ENCODE measurements at places on chromosomes 4 and X. TPM values are rescaled to one million over a fixed set of nuclear protein-coding genes. Genes with fewer than 3 reads are reported as not detected.

Gene SULT1E1
- total RNA-seq, result not detected

Gene ARHGEF38
- not detected for total RNA-seq

DNA sequence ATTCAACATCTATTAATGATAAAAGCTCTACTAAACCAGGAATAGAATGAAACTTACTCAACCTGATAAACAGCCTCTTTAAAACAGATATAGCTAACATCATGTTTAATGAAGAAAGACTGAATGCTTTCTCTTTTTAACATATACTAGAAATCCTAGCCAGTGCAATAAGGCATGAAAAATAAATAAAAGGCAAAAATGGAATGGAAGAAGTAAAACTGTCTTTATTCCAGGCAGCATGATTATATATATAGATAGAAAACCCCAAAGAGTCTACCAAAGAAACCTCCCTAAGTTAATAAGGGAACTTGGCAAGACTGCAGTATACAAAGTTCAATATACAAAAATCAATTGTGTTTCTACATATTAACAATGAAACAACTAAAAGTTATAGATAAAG is 25.5 kb downstream of the WDFY3 start:
- no peak for DNase-seq

Gene RAB33A
- total RNA-seq, result 0.24 TPM

GRCh38 chr4:27233531-27233930 is 372.9 kb downstream of the STIM2 start:
- no peak for DNase-seq

DNA sequence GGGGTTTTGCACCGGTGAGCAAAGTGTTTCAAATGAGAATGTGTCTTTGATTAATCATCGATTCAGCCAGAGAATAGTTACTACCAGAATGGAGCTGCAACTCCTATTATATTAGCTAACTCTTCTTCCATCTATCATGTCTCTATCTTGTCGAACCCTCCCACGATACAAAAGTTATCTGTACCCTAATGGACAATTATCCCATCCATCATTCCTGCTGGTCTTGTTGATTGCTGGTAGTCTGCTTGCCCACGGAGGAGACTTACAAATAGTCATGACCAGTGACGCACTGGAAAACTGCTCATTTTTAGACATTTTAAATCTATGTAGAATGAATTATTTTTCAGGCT is 67.5 kb downstream of the RTL9 start:
- DNase-seq, result no peak

DNA sequence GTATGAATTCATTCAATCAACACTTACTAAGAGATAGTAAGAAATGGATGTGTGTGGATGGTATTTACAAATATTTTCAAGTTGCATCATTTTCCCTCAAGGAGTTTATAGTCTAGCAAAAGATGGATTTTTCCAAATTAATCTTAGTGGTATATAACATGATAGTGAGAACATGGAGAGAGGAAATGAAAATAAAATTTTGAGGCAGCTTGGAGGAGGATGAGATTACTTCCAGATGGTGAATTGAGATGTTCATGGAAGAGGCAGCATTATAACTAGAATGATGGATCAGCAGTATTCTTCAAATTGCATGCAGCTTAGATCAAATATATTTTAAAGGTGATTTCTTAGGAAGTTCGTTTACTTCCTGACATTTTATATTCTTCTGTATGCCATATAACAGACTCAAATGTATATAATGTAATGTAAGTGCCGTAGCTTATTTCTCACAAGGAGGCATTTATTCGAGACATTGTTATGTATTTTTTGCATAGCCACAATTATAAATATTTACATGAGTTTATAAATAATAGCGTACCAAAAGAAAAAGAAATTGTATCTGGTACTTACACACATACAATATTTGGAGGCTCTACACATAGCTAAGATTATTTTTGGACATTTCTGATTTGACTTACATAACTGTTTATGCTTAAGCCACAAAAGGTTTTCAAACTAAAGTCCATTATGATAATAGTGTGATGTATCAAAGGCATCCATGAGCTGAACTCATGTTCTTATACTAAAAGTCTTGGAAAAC is 439.4 kb downstream of the SPRY1 start:
- no peak for DNase-seq

Gene SPOCK3
- total RNA-seq, result not detected

GRCh38 chrX:29652484-29652883 is 562.9 kb upstream of the MAGEB2 start:
- no peak for DNase-seq

Gene INTS6L
- total RNA-seq, result 2.4 TPM

GRCh38 chrX:78687586-78687985 is 28.5 kb upstream of the RTL3 start:
- no peak for DNase-seq

DNA sequence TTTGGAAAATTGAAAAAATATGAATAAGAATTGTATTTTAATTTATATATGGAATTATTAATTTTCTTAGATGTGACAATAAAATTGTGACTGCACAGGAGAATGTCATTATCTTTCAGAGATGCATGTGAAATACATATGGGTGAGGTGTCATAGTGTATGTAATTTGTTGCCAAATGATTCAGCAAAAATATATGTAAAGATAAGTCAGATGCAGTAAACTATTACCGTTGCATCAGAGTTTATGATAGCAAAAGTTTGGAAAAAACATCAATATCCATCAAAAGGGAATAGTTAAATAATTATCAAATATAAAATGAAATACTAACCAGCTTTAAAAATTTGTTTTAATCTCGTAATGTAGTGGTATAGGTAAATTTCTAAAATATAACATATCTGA is 10.4 kb upstream of the SLC7A11 start:
- DNase-seq, result no peak

Gene TMEM154
- 1.9 TPM for total RNA-seq

- DNase-seq, result no peak
Observed at GRCh38 chrX:31070057-31070468, 1.8 kb downstream of the FTHL17 start.

DNA sequence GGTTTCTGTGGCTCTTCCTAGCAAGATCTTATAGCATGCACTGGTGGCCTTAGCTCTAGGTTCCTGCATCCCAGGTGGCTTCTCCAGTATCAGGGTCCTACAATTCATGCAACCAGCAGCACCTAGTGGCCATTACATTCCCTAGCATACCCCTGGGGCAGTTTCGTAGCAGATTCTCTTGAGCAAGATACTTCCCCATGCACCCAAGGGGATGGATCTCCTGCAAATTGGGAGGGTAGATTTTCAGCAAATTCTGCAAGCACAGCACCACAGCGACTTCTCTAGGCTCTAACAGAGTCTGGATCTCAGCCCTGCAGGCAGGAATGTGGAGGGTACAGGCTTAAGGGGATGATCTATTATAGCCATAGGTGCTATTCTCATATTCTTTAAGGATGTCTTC is 13.1 kb upstream of the SLC9B1 start:
- no peak for DNase-seq

DNA sequence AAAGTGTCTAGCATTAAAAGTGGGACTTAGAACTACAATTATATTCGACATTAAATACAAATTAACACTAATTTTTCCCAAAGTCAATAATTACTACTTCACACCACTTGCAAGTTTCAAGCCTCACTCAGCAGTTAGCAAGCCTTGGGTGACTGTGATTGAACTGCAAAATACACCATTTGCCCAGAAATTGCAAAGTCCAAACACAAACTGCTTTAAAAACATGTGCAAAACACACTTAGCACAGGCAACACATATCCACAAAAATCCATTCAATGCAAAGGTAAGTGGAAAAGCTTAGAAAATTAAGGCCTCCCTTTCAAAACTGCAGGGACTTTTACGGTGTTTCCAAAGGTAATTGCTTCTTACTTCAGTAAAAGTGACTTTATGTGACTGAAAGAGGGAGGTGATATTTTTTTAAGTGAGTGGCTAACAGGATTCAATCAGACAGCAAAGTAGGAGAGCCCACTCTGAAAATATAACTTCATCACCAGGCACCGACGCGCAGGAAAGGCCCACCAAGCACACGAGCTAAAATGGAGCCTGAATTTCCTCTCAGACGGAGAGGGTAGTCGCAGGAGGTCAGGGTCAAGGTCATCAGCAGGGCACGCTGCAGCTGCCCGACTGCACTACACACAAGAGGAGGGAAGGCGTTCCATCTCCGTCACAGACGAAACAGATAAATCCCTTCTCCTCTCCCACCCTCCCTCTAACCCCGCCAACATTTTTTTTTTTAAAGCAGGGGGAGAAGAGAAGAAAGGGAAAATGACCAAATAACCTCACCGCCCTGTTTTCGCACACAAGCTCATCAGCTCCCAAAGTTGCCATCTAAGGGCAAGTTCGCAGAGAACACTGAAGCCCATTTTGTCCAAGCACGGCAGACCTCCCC is 3.1 kb downstream of the ZNF827 start:
- DNase-seq, result peak; percentile 68

GRCh38 chr4:17489721-17490120 is 22.2 kb downstream of the QDPR start:
- DNase-seq, result no peak

DNA sequence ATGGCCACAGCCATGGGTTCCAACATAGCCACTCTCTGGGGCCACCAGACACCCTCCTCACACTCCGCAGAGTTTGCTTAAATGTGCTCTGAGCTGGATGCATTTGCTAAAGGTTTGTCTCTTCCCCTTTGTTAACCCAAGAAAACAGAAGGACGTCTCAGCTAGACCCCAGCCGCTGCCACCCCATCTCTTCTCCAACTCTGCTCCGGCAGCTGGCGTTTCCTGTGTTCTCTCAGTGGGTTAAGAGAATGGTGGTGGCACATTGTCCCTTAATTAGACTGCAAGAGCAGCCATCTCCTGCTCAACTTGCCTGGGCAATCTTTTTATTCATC is 43.7 kb upstream of the FAM9C start:
- no peak for DNase-seq

Gene FAM9B
- total RNA-seq, result not detected

Gene RRH
- total RNA-seq, result not detected

Gene TRIM75
- not detected for total RNA-seq

- DNase-seq, result no peak
Observed at GRCh38 chr4:2054217-2054616, 4.9 kb upstream of the NAT8L start.

DNA sequence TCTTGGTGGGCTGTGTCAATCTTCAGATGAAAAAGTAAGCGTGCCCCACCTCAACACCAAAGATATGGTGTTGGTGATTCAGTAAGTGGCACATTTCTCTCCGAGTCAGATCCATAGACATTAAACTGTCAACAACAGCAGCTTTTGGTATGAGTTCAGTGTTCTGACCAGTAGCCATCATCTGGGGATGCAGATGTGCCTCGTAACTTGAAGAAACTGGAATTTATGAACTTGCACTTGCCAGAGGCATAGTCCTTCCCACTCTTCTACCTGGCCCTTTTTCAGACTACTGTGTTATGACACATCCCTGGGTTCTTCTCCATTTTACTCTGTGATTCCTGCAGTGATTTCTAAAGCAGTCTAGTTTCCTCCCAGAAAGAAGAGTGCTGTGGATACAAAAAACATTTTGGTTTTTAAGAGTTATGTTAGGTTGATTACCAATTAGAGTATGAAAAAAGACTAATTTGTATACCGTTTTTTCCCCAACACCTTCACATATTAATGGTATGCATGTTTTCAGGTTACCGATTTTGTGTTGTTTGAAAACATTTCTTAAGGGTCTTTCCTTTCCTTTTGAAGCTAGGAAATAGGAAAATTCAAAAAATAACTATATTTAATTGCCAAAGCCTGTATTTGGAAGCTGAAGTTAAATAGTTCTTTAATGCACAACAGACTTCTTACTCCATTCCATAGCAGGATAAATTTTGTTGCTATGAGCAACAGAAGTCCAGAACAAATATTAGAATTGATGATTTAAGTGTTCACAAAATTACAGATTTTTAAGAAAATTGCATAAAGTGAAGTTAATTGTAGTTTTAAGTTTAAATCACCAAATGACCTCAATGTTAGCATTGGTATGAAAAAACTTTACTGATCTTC is 39.3 kb downstream of the NUDT6 start:
- DNase-seq, result no peak

Gene INPP4B
- total RNA-seq, result 10.7 TPM

GRCh38 chrX:78931814-78932213 is 13.4 kb upstream of the P2RY10 start:
- no peak for DNase-seq

GRCh38 chrX:105477351-105477750 is 256.9 kb upstream of the TEX13A start:
- no peak for DNase-seq

Gene MAGEA9B
- not detected for total RNA-seq

GRCh38 chrX:43655151-43656004 is 721 bp upstream of the MAOA start:
- DNase-seq, result no peak

GRCh38 chrX:81280148-81280547 is 78.2 kb downstream of the SH3BGRL start:
- DNase-seq, result no peak

Gene CPE
- total RNA-seq, result 49.7 TPM

Gene MED28
- 18.1 TPM for total RNA-seq

- DNase-seq, result peak; percentile 88
Observed at GRCh38 chr4:212438-213188, 88.3 kb downstream of the ZNF718 start.

Gene POLR2B
- 71.6 TPM for total RNA-seq

- peak; percentile 23 for DNase-seq
Observed at GRCh38 chr4:8862800-8863685, 8.6 kb downstream of the HMX1 start.

- DNase-seq, result no peak
Observed at GRCh38 chrX:44474410-44474809, 68.2 kb downstream of the FUNDC1 start.

DNA sequence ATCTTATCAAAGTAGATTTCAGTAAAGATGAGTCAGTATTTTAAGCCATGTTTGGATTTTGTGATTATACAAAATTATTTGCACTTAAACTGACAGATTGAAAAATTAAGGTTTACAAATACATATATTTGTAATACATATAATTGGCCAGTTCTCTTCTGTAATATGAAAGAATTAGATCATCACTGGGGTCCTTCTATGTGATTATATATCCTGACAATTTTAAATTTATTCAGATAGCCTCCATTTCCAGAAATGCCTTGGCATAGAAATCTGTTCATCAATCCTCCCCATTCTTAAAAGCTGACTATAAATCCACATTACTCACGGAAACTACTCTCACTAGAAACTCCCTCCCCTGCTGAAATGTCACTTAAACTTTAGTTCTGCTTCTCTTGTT is 280.4 kb upstream of the ANXA10 start:
- no peak for DNase-seq

DNA sequence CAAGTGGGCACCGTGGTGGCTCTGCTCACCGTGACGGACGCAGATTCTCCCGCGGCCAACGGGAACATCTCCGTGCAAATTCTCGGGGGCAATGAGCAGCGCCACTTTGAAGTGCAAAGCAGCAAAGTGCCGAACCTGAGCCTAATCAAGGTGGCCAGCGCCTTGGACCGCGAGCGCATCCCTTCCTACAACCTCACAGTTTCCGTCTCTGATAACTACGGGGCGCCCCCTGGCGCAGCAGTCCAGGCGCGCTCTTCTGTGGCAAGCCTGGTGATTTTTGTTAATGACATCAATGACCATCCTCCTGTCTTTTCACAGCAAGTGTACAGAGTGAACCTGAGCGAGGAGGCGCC is 2.7 kb downstream of the FAT4 start:
- peak; percentile 69 for DNase-seq

Gene SLC34A2
- 0.11 TPM for total RNA-seq

All from Right ventricle myocardium superior (tissue), 1 donor.